ENCODE measurements at places on chromosomes 6 and 20.
A peak's percentile ranks its signal among the peaks of the same experiment; 100 is the strongest.

GRCh38 chr6:131910956-131911355 lies 40.2 kb downstream of the CCN2 start:
- no peak for DNase-seq

DNA sequence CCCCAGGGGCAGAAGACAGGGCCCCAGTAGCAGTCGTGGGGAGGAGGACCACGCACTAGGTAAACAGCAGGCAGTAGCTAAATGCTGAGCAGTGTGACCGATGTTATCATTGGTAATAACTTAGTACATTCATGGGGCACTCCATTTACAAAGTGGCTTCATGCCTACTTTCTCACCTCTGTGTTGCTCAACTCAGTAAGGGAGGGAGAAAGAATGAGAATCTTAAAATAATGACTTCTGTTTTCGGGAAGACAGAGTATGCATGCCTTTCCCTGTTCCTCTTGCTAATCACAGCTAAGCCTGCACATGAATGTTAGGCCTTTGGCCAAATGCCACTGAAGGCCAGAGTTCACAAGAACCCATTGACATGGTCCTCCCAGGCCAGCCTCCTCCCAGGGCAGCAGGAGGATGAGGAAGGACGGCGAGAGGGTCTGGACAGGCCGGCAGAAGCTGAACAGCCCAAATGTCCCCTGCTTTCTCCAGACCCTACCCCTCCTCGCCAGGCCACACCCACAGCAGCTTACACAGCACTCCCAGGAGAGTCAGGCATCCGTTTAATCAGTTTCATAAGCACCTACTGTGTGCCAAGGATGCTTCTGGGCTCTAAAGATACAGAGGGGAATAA lies 183.4 kb downstream of the ANKRD60 start:
- no peak for DNase-seq

- peak; percentile 23 for DNase-seq
These were observed 5.7 kb downstream of the RSPO3 start for GRCh38 chr6:127124172-127124571.

DNA sequence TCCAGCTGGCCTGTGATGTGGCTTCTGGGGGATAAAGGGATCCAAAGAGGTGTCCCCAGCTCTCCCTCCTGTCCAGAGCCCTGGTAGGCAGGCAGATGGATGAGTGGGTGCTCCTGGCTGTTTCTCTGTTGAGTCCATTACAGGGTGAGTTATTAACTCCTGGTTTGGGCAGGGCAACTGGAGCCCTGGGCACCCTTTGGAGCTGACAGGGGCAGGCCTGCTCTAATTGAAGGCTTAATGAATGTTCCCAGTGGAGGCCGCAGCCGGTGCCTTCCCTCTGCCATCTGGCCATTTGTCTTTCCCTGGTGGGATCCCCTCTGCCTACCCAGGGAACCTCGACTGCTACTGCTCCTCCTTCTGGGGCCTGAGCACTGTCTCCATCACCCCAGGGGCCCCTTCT lies 44.7 kb upstream of the MLN start:
- no peak for DNase-seq

GRCh38 chr20:39069976-39070375 lies 107.8 kb downstream of the DHX35 start:
- peak; percentile 16 for DNase-seq

- no peak for DNase-seq
These were observed 53.9 kb upstream of the SMIM28 start for GRCh38 chr6:138323821-138324220.

DNA sequence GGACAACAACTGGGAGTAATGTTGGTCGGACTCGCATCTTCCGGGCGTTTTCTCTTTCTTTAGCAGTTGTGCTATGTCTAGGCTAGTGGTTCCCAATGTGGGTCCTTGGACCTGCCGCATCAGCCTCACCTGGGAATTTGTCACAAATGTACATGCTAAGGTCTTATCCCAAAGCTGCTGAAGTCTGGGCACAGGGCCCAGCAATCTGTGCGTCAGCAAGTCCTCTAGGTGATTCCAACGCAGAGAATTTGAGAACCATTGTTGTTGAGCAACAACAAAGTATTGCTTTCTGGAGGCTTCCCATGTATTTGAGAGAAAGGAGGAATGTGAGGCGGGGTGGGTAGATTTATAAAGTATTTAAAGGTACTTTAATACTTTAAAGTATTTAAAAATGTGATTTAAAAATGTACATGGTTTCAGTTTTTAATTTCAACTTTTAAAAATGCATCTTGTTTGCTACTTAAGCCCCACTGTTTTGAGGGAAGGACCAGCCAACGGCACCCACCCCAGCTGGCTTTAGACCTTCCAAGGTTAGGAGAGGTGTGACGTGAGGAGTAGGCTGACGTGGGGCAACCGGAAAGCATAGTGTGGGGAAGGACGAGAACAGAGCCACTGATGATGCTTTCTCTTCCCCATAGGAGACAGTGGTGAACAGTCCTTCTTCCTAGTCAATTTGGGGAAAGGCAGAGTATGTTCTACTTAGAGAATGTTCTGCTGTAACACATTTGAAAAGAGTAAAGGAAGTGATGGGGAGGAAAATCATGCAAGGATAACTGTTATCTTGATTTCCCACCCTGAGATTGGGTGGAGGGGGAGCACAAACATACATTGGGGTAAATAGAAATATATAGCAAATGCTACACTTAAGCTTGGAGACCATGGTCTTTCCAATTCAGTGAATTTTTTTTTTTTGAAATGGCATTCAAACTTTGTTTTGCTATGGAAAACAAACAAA lies 4.3 kb downstream of the UST start:
- no peak for DNase-seq

DNA sequence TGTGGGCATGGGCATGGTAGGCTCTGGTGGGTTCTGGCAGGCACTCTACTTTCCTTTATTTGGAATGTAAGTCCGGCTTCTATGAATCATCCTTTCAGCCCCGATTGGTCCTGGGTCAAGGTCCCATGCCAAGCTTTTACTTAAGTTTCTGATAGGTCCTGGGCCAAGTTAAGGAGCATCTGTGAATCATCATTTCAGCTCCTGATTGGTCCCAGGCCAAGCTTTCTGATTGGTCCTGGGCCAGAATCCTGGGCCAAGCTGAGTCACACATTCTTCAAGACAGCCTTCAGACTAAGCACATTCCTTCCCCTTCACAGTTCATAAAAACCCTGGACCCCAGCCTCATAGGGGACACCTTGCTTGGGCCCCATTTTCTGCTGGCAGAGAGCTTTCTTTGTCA lies 231.0 kb upstream of the EYS start:
- peak; percentile 29 for DNase-seq

GRCh38 chr6:110029144-110029543 lies 51.0 kb downstream of the GPR6 start:
- DNase-seq: no peak

DNA sequence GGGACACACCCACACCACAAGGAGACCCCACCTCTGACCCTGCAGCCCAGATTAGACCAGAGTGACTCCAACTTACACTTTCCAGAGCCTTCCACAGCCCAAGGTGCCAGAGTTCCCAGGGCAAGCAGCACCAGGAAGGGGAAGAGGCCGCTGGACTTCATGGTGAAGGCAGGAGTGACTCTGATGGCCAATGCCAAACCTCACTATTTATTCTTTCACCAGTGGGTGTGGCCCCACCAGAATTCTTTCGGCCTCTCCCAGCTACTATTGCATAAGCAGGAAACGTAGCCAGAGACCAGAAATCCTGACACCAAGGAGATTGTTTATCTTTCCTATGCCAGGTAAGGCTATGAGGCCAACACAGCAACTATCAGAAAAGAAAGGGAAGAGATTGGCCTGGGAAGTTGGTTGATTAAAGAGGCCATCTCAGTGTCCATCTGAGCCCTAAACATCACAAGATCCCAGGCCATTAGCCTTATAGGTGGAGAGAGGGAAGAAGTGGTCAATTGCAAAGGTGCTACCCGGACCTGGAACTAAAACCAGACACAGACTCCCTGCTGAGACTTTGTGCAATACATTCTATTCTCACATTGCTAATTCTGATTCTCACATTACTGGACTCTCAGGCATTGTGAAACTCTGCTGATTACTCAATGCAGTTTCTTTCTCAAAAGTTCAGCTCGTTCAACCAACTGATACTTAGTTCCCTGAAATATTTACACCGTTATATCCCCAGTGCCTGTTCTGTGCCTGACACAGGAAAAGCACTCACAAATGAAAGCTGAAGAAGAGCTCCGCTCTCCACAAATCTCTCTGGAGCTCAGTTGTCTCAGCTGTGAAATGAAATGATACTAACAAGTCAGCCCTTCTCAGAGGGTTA lies at the start of gene SLPI:
TSS of gene SLPI (minus strand) at position 182 of the 880 bp plus-strand sequence. CDS start at position 161, 21 bp downstream.
- no peak for DNase-seq

- DNase-seq: peak; percentile 57
These were observed 556 bp upstream of the SCAF8 start for GRCh38 chr6:154732538-154733182.

DNA sequence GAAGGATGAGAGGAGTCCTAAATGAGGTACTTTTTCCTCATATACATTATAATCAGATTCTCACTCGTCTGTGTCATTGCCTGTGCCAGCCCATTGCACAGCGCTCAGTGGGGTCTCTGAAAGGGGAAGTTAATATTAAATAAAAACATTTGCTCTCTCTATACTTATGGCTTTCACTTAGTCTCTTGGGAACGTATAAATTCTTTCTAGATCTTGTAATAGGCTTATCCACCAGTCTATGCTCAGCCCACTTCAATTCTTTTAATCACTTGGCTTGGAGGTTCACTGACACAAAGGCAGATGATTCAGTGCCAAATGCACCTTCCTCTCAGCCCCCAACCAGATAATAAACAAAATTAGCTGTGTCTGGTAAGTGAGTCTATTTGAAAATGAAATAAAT lies 164.3 kb upstream of the OGFRL1 start:
- DNase-seq: peak; percentile 73

- DNase-seq: no peak
These were observed 6.3 kb downstream of the SGK2 start for GRCh38 chr20:43564993-43565757.

- DNase-seq: no peak
These were observed 67.9 kb upstream of the HMGN3 start for GRCh38 chr6:79302341-79302740.

DNA sequence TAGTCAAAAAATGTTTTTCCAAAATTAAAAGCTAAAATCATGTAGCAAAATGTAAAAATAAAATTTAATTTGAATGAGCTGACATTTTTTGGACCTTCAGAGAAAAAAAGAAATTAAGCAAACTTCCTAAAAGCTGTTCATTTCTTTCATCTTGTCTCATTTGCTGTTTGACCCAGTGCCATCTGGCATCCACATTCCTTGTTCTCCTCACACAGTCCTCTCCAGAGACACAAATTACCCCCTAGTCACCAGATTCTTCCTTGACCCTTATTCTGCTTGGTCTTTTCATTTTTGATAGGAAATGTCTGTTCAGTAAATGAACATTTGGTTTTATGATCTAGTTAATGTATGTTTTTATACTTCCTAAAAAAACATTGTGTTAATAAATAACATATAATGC lies 55.2 kb downstream of the HDDC2 start:
- DNase-seq: peak; percentile 51

DNA sequence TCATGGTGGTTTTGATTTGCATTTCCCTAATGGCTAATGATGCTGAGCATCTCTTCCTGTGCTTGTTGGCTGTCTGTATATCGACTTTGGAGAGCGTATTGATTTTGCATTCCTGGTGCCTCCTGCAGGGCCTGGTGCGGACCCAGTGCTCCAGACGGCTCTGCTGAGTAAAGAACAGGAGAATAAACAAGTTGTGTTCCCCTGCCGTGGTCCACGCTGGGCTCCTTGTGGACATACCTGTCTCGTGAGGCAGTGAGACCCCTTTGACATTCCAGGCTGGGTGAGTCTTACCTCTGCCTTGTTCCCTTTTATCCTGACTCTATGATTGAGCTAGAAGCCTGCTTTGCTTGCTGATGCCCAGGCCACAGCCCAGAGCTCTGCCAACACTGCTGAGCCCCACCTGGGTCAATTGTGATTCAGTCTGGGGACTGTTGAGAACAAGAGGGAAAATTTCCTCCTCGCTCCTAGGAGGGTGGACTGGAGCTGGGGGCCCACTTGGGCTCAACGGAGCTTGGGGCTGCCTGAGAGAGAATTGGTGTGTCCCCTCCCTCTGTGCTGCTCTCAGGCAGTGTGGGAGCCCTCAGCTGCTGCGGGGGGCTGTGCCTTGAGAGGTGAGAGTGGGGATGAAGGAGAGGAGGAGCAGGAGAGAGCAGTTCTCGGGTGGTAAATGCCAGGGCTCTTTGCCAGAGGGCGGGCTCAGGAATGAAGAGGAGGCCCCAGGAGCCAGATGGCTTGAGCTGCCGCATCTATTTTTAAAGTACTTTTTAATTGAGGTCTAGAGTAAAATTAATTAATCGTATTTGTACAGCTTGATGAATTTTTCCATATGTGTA lies 43.7 kb upstream of the PMEPA1 start:
- DNase-seq: no peak

- peak; percentile 11 for DNase-seq
These were observed 107.5 kb downstream of the FAXC start for GRCh38 chr6:99241905-99242534.
